Posterior vena cava (tissue), 2 donors: ENCODE measurements at places on chromosomes 3 and 15. TPM values are rescaled to one million over a fixed set of nuclear protein-coding genes. Genes with fewer than 3 reads are reported as not detected.

GRCh38 chr3:105424412-105425152 is 57.9 kb downstream of the ALCAM start:
- no peak for DNase-seq

DNA sequence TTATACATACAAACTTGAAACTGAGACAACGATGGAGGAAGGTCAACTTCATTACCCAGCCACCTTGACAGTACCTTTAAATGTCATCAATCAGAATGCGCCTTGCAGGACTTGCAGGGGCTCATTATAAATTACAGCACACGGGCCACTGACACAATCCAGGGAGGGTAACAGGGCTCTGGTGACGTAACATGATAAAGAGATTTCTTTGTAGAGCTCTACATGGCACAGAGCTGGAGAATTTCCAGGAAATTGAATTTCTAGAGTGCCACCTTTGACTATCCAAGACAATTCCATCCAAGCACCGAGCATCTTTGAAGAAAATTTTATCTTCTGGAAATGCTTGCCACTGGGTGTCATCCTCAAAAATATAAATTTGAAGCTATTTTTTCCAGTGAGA is 486.0 kb downstream of the FOXP1 start:
- no peak for DNase-seq

DNA sequence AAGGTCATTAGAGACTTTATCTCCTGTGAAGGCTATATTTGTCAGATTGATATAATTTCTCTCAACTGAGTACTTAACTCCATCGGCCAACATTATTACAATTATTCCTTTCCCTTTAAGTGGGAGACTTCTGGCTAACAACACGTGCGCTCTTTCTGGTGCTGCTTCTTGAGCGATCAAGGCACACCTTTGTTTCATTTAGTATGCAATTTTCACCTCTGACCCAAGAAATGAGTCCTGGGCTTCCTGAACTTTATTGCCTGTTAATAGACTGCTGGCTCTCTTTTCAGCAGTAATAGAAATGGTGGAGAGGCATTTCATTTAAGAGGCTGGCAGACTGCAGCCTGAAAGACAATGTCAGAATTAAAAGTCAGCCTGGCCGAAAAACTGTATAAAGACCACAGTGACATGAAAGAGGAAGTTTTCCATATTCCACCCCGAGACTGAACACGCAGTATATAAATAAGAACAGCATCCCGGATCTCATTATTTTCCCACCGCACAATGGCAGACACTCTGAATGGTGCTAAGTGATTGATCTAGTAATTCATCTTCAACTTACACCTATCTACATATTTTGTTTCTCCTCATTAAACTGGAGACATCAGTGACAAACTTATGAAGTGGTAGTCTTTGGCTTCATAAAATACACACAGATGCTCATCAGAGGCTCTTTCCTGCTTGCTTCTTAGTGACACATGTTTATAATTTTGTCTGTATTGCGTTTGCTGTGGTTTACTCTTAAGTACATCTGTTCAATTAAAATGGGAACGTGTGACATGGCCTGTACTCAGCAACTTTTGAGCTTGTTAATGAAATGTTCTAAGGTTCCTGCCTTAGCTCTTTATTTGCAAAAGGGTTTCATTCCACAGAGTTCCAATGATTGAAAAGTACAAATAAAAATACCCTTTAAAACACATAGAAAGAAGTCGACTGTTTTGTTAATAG is 299.9 kb downstream of the MECOM start:
- no peak for DNase-seq

- no peak for DNase-seq
These were observed 290.2 kb upstream of the RORA start for GRCh38 chr15:61519296-61519695.

GRCh38 chr3:27392950-27393679 is 23.9 kb upstream of the NEK10 start:
- no peak for DNase-seq

DNA sequence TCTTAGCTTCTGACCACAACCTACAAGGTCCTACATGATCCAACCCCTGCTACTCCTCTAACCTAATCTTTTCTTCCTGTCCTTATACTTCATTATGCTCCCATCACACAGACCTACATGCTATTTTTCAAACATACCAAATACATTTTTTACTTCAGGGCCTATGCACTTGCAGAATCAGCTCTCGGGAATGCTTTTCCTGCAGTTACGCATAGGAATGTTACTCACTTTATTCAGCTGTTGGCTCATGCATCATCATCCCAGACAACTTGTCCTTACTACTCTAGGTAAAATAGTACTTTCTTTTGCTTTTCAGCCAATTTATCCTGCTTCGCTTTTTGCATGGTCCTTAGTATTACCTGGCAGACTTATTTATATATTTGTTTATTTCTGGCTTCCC is 105.6 kb downstream of the OXSM start:
- DNase-seq: no peak

DNA sequence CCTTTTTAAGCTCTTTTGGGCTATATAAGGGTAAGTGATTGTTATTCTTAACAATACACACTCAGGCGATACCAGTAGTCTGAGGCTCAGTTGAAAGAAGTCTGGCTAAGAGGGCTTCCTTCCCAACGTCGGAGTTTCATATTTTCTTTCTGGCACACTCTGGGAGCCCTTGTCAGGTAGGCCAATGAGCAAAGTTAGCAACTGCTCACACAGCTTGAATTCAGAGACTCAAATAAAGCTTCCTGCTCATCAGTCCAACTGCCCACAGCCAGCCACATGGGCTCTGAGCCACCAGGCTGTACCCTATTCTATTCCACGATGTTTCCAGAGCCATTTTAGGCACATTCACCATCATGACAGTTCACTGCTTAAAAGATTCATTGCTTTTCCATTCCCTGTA is 155.1 kb upstream of the TBL1XR1 start:
- DNase-seq: no peak

GRCh38 chr15:97490429-97490828 is 470.1 kb upstream of the ARRDC4 start:
- no peak for DNase-seq

Gene CYP1A1
- 0.48 TPM for total RNA-seq

Gene TMOD2
- 14.8 TPM for total RNA-seq

Gene IL20RB
- total RNA-seq: 1.8 TPM
